Stimulated activated CD8-positive, alpha-beta memory T cell treated with anti-CD3 and anti-CD28 coated beads, Interleukin-2, amount 100 ng/mL, for 48 hours (primary cell): ENCODE measurements at places on chromosomes 4 and X.

- no peak for DNase-seq
These were observed 1381.5 kb upstream of the ADGRL3 start for GRCh38 chr4:59818656-59819055.

- DNase-seq = no peak
These were observed 188.7 kb upstream of the TLL1 start for GRCh38 chr4:165684177-165684805.

DNA sequence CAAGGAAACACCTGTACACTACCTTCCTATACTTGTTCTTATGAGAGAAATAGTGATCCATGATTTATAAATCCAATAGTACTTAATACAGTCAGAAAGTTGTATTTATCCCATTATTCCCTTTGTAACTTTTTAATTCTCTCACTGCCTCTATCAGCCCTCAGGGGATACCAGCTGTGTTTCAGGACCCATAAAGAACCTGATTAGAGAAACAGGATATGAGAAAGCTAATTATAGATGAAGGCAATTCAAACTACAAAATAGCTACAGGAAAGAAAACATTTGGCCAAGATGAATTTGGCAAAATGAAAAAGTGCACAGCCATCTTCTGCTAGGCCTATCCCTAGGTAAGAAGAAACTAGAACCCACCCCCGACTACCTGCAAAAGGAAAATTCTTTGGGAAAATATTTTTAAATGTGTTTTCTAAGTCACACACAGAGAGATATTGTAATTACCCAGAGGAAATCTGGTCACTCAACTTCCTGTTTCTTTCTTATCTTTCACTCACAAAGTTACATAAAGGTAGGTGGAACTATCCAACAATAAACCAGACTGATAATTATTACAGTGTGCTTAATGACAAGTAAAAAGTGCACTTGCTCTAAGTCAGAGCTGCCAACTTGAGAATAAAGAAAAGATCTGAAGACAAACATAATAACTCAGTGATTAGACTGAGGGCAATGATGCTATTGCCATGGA lies 836.5 kb upstream of the HTR2C start:
- no peak for DNase-seq

- DNase-seq = no peak
These were observed 10.1 kb downstream of the REELD1 start for GRCh38 chr4:146224326-146224966.

DNA sequence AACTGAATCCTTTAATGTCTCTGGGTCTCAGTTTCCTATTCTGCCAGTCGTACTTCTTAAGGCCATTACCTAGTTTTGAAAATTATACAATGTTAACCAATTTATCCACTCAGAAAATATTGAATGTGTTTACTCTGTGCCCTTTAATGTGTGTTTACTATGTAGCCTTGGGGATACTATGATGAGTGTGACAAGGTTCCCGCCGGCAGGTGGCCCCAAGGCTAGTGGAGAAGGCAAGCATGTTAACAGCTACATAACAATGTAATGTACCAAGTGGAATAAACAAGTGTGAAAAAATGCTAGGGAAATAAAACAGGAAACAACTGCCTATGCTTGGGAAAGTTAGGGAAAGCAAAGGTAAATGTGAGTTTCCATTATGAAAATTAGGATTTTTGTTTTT lies 187.3 kb upstream of the MBNL3 start:
- no peak for DNase-seq

DNA sequence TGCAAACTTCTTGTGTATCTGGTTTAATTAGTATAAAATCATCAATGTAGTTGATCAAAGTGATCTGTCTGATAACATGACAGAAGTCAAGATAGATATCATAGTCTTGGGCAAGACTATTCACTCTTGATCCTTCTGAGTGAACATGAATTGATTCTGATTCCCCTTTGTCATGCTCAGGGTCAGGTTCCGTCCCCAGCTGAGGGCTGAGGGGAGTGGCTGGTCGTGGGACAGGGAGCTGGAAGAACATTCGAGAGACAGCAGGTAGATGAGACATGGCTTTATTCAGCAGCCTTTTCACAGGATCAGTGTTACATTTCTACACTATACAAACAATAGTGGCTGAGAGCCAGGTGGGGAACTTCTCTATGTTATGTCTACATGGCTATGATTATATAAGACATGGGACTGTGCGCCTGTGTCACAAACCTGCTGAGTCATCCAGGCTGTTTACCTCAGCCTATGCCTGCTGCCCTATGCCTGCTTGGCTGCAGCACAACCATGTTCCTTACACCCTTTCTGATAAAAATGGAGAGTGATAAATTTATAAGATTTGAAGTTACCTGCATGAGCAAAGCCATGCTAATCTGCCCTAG lies 586.9 kb upstream of the NR3C2 start:
- DNase-seq = no peak

DNA sequence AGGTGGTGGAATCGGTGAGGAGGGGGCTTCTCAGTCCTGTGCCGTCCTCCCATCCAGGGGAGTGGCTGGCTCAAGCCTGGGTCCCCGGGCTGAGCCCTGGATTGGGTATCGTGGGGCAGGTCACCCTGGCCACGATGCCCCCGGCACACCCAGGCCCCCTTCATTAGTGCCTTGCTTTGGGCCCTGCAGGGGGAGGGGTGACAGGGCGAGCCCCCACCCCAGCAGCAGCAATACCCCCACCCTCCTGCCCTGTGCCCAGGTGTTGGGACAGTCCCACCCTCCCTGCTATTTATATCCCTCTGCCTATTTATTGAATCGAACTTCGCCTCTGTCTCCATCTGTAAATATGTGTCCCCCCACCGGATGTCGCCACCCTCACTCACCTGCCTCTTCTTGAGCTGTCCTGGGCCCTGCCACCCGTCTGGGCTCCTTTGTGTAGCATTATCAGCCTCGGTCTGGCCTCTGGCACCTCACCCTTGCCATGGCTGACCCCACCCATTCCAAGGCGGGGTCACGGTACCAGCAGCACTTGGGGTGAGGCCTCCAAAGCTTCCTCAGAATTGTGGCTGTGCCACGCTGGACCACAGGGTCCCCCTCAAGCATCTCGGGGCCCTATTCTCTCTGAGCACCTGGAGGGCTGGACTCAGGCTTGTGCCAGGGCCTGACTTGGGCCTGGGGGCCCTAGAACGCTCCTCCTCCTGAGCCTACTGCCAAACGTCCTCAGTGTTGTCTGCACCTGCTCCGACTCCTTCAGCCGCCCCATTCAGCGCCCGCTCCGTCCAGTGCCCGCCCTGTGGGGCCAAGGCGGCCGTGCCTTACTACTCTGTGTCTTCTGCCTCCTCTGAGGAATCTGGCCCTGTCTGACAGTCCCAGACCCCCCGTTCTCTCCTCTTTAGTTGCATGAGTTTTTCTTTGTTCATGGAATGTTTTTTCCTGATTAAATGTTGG lies 6.1 kb downstream of the LAGE3 start:
- no peak for DNase-seq

DNA sequence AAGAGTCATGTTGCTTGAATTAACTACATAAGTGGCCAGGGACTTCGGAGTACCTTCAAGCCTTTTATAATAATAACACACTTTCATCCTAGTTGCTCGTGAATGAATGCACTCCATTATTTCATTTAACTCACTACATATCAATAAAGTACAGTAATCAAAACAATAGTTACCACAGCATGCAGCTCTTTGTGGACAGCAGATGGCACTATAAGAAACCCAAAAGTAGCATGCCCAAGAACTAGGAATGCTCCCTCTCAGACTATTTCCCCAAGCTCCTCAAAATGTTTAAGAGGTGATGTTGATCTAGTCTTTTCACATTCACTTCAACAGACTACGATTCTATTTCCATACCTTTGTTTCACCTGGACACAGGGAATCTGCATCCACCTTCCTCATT lies 500.8 kb upstream of the DIAPH2 start:
- no peak for DNase-seq

DNA sequence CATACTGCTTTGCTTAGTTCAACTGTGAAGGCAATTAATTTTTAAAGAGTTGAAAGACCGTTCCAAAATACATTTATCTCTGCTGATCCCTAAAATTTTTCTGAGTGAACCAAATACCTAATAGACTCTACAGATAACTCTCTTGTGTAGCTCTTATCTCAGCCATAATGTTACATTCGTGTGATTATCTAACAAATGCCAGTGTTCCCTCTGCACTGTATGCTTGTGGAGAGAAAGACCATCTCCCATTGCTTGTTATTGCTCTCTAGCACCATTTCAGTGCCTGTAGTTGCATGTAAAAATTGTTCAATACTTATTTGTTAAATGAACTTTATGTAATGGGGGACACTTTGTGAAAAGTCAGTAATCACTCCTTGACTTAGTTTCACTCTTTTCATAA lies 81.3 kb upstream of the ATOH1 start:
- DNase-seq = no peak

DNA sequence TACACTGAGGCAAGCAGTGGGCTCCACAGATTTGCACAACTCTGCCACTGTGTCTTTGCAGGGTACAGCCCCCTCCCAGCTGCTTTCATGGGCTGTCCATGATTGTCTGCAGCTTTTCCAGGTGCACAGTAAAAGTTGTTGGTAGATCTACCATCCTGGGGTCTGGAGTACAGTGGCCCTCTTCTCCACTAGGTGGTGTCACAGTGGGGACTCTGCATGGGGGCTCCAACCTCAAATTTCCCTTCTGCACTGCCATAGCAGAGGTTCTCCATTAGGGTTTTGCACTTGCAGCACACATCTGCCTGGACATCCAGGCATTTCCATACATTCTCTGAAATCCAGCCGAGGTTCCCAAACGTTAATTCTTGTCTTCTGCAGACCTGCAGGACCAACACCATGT lies 1002.3 kb downstream of the FAM133A start:
- DNase-seq = no peak

DNA sequence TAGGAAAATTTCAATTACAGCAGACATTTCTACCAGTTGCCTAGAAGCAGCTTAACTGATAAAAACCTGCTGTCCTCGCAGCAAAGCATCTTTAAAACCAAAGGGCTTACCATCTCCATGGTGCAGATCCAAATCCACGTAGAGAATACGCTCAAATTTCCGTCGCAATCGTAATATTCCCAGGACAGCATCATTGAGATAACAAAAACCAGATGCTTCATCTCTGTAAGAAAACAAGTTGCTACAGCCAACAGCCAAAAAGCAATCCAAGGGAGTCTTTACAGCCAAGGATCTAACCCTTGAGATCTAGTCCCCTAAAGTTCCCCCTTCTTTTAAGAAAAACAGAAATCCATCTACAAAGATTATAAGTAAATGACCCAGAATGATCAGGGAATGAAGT lies 77.6 kb downstream of the HDAC8 start:
- no peak for DNase-seq

GRCh38 chr4:174100910-174101309 lies 182.6 kb downstream of the FBXO8 start:
- no peak for DNase-seq

DNA sequence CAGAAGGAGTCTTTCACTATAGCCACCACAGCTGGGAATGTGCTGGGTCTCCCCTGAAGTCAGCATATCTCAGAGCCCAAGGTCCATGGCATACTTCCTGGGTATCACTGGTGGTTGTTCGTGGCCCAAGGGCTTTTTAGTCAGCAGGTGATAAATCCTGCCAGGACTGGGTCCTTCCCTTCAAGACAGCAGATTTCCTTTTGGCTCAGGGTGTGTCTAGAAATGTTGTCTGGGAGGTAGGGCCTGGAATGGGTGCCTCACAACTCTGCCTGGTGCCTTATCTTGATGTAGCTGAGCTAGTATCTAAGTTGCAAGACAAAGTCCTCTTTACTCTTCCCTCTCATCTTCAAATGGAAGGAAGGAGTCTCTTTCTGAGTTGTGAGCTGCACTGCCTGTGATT lies 102.4 kb upstream of the TMLHE start:
- no peak for DNase-seq
